Activated CD4-positive, alpha-beta T cell treated with anti-CD3 and anti-CD28 coated beads, Interleukin-2, amount 50 U/mL, for 1 hour (primary cell): ENCODE measurements at places on chromosomes 5 and 9.

GRCh38 chr5:156367597-156367996 is 40.6 kb downstream of the SGCD start:
- no peak for DNase-seq

GRCh38 chr5:691817-692528 is 1.2 kb downstream of the TPPP start:
- DNase-seq, result no peak

- DNase-seq, result no peak
These were observed 81.6 kb upstream of the TNFAIP8 start for GRCh38 chr5:119274030-119274766.

DNA sequence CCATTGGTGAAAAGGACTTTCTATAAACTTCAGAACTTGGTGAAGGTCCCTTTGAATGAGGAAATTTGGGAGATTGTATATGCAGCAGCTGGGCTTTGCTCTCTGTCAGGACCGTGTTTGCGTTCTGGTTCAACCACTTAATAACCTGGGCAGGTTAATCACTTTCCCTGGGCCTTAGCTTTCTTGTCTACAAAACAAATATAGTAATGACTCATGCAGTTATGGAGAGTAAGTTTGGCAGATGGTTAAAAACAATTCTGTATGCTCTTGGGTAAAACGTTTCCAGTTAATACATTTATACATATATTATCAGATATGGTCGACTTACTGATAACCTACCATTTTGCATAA is 197.0 kb downstream of the ARHGEF28 start:
- no peak for DNase-seq

GRCh38 chr5:110634475-110634874 is 92.0 kb downstream of the TMEM232 start:
- no peak for DNase-seq

- DNase-seq, result no peak
These were observed 115.9 kb downstream of the ADAMTS2 start for GRCh38 chr5:179229331-179229831.

GRCh38 chr5:174183701-174184100 is 138.2 kb downstream of the NSG2 start:
- DNase-seq, result no peak

GRCh38 chr9:128138001-128138400 is 10.5 kb upstream of the PTGES2 start:
- no peak for DNase-seq

GRCh38 chr5:145375521-145375920 is 459.6 kb downstream of the PRELID2 start:
- DNase-seq, result no peak

GRCh38 chr9:4618700-4619099 is 43.4 kb upstream of the PLPP6 start:
- DNase-seq, result no peak

DNA sequence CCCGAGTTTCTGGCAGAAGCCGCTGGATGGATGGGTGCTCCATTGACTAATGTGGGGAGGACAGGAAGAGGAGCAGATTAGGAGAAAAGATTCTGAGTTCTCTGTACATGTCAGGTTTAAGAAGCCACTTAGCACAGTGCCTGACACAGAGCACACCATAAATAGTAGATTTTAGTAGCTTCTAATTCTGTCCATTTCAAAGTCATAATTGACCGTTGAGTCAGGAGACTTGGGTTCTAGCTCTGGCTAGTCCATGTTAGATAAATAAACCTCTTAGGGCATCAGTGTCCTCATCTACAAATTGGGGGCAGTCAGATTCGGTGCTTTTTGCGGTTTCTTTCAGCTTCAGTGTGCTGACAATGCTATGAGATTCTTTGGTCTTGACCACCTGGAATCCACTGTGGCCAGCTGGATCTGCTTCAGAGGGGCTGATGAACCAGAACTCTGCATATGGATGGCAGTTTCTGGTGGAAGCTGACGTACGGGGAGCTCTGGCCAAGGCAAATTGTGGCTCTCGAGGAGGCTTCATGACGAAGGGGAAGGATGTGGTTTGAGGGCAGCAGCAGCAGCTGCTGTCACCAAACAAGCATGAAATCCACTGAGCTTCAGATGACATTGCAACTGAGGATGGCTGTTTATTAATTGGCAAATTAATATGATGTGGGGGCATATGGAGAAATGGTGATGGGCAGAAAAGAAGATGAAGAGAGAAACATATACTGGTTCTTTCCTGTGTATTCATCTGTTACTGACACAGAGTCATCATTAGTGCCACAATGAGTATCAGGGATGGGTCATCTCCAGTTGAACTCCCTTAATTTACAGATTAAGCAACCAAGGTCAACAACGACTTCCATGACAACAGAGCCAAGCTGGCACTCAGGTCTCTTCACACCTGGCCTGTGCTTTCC is 134.4 kb downstream of the AOPEP start:
- DNase-seq, result peak; percentile 61

DNA sequence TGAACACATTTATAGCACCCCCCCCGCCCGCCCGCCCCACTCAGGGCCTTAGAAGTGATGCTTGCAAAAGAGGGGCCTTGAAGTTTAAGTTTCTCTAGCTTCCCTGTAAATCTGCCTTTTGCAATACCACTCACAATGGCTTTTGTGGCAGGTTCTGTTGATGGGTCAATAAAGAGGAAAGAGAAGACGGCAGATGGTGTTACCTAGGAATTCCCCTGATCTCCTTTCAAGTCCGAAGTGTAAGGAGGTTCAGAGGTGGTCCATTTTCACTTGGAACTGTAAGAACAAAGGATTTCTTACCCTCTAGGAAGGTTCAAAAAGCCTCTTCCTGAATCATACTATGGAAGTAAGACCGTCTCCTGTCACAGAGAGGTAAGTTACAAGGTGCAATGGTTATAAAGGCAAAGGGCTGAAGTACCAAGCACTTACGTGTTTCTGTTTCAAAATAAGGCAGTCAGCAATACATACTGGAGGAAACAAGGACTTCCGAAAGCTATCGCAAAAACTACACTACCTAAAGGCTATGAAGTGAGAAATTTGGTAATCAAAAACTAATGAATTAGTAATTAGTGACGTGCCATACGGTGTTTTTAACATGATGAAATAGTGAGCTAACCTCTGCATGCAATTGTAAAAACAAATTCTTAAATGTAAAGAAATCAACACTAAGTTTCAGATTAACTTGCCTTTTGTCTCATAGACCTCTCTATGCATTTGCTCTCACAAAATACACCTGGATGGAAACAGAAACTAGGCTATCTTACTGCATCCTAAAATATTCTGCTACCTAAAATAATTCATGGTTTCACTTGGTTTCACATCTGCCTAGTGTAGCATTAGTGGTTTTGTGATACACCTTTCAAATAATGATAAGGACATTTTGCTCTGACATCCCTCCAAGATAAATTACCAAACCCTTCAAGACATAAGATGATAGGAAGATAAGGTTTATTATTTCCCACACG is 589.4 kb upstream of the FAM174A start:
- no peak for DNase-seq

GRCh38 chr5:102196481-102196880 is 99.6 kb downstream of the SLCO4C1 start:
- no peak for DNase-seq

- peak; percentile 75 for DNase-seq
These were observed 830 bp downstream of the TRAF1 start for GRCh38 chr9:120925535-120926396.

- DNase-seq, result no peak
These were observed 59.9 kb upstream of the ZFR start for GRCh38 chr5:32504329-32504988.

- no peak for DNase-seq
These were observed 214.9 kb downstream of the MCTP1 start for GRCh38 chr5:95069948-95070347.

DNA sequence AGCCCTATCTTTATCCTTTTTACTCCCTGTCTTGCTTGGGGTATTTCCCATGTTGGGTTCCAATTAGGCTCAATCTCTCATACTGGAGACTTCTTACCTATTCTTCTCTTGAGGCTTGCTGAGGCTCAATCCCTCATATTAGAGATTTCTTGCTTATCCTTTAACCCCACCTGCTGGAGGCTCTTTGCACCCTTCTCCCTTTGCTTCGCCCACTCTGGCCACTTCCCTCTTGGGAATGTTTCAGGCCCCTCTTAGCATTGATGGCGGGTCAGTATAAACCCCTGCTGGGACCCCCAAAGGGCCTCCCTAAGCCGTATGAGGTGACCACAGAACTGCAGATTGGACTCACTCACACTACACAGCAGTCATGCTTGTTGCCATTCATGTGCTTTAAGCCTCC is 69.3 kb upstream of the CDK20 start:
- DNase-seq, result no peak

DNA sequence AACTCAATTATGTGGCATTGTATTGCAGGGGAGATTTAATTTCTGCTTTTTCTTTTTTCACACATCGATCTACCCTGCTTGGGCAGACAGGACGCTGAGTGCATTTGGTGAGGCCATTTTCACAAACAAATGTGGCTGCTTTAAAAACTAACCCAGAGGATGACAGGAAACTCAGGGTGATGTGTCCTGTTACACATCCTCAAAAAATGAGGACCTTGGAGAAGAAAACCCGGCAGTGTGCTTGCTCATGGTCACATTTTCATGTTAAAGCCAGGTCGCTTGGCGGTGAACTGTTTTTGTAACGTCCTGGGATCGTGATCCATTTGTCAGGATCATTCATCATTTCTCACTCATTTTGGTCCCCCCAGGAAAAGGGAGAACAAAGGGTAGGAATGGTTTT is 478.3 kb upstream of the ADAMTS16 start:
- no peak for DNase-seq
